ENCODE measurements at places on chromosomes 16 and 17.

DNA sequence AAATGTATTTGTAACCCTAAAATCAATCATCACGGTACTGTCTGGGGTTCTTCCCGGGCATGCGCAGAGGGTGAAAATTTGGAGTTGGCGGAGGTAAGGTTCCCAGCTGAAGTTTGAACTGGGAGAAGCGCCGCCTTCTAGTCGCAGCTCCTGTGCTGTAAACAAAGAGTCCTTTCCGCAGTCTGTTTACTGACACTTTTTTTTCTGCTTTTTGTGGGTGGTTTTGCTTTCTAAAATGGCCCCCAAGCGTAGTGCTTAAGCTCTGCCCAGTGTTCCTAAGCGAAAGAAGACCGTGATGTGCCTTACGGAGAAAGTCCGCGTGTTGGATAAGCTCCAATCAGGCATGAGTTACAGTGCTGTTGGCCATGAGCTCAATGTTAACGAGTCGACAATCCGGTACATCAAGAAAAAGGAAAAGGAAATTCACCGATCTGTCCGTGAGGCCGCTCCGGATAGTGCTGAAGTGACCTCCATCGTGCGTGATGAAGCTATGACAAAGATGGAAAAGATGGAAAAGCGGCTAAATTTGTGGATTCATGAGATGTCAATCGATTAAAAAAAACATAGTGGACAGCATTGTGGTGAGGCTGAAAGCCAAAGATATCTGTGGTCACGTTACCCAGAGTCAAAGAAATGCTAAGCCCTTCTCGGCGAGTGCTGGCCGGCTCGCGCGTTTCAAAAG is 570 bp upstream of the CFDP1 start:
- DNase-seq: peak; percentile 74

- peak; percentile 79 for DNase-seq
These were observed 14.5 kb downstream of the GLIS2 start for GRCh38 chr16:4330277-4330874.

- no peak for DNase-seq
These were observed 34.0 kb downstream of the CPNE2 start for GRCh38 chr16:57126411-57126810.

GRCh38 chr17:36089888-36090836 is at the start of gene CCL3:
Gene CCL3 (minus strand): TSS chr17:36090143. CDS start chr17:36090058, 85 bp downstream.
- peak; percentile 67 for DNase-seq

DNA sequence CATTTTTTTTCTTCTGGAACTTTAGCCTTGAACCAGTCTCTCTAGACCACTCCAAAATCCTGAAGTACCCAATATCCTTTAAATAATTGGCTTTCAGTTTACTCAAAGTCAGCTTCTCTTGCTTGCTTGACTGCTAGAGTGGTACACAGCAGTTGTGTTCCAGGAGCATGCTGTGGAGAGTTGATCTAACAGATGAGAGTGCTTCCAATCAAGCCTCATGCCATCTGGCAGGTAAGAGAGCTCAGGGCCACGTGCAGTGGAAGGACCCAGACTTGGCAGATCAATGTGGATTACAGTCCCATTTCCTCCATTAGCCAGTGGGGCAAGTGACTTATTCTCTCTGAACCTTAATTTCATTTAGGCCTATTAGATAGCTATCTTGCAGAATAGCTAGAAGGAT is 15.7 kb downstream of the CNEP1R1 start:
- no peak for DNase-seq

DNA sequence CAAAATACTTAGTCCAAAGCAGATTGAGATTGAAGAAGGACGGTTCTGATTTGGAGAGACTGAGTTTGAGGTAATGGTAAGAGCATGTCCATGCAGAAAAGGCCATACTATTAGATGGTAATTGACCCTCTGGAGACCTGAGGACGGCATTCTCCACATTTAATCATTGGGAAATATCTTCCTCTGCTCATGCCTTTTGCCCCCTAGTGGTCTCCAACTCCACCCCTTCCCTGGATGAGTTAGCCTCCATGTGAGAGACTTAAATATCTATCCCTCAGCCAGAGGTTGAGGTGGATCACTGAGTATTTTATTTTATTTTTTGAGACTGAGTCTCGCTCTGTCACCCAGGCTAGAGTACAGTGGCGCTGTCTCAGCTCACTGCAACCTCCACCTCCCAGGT is 10.4 kb upstream of the OR3A1 start:
- DNase-seq: no peak

GRCh38 chr16:81696166-81696960 is 82.7 kb upstream of the PLCG2 start:
- DNase-seq: no peak

DNA sequence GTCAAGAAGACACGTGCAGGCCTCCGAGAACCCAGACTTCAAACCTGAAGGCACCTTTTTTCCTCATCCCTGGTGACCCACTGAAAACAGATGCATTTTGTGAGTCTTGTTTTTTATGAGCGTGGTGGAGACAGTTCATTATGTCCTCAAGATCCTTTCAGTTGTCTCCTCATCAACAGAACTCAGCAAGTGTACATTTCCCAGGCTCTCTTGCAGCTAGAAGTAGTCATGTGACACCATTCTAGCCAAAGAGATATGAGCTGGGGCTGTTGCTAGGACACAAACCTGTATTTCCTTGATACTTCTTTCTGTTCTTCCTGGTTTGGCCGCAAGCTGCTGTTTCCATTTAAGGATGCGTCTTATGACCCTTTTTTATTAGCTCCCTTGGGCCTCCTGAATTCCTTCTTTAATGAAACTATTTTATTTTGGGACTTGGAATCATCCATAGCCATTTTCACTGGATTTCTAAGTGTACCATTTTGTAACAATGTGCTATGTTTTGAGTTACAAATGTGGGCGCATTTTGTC is 135.7 kb upstream of the FOXF1 start:
- no peak for DNase-seq

DNA sequence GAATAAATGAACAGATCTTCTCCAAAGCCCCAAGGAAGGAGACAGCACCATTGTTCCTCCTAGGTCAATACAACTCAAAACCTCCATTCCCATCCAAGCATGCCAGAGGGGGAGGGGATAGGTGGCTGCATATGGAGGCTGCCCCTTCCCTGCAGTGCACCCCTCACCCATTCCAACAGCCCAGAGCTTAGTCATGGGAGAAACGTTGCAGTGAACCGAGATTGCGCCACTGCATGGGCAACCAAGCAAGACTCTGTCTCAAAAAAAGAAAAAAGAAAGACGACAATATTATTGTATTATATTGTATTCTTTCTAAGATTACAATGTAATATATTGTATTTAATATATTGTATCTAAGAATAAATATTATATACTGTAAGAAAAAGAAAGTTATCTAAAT is 36.4 kb upstream of the CD300E start:
- no peak for DNase-seq

- no peak for DNase-seq
These were observed at the start of gene PRM1 for GRCh38 chr16:11280616-11281522. Gene PRM1 (minus strand): TSS chr16:11281330. CDS start chr16:11281238, 92 bp downstream.

GRCh38 chr17:48890086-48890485 is 2.5 kb upstream of the ATP5MC1 start:
- DNase-seq: no peak

- DNase-seq: no peak
These were observed 8.1 kb upstream of the IGF2BP1 start for GRCh38 chr17:48989100-48989499.

DNA sequence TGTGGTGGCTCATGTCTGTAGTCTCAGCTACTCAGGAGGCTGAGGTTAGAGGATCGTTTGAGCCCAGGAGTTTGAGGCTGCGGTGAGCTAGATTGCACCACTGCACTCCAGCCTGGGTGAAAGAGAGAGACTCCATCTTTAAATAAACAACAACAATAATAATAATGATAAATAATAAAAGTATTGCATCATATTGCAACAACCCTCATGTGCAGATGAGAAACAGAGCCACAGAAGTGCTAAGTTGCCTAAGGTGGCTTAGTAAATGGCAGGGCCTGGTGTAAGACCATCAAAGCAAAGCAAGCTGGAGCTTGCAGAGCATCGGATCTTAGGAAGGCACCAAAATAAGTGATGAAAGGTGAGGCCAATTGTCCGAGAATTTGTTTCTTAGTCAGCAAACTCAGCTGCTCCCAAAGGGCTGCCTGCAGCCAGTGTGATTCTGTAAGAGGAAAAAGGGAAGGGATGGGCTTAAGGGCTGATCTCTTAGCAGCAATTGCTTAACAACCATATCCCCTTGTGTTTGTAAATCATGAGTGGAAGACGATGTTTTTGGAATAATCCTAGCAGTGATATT is 45.3 kb upstream of the HS3ST3A1 start:
- no peak for DNase-seq

GRCh38 chr16:12336141-12336540 is 359.6 kb downstream of the SNX29 start:
- DNase-seq: no peak

DNA sequence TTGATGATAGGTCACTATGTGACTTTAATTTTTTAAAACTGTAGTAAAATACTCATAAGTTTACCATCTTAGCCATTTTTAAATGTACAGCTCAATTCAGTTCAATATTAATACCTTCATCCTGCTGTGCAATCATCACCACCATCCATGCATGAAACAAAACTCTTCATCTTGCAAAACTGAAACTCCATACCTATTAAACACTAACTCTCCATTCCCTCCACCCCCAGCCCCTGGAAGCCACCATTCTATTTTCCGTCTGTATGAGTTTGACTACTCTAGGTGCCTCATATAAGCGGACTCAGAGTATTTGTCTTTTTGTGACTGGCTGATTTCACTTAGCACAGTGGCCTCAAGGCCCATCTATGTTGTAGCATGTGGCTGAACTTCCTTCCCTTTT is 9.4 kb upstream of the CNEP1R1 start:
- no peak for DNase-seq

- DNase-seq: no peak
These were observed 11.8 kb downstream of the CYB5B start for GRCh38 chr16:69435977-69436820.

DNA sequence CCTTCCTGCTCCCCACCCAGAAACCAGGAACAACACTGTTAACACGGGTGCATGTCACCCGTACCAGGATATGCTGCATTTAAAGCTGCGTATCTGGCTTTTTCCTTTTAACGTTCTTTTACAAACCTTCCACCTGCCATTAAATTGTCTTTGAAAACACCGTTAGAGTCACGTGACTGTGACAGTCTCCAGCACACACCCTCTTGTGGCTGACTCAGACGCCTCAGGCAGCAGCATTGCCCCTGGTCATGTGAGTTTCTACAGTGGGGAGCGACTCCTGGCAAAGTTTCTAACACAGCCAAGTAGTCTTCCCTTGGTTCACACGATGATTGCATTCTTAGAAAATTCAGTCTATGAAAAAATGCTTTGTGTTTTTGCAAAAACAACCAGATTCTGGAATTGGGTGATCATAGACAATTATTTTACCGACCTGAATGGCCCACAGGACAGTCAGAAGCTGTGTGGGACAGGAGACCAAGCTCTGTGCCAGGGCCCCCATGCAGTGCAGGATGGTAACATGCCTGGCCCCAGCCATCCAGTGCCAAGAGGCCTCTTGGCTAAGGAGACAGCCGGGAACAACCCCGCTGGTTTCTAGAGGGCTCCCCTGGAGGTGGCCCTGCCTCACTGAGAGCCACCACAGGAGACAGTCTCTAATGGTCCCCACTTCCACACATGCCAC is 199.1 kb downstream of the KATNIP start:
- peak; percentile 82 for DNase-seq

DNA sequence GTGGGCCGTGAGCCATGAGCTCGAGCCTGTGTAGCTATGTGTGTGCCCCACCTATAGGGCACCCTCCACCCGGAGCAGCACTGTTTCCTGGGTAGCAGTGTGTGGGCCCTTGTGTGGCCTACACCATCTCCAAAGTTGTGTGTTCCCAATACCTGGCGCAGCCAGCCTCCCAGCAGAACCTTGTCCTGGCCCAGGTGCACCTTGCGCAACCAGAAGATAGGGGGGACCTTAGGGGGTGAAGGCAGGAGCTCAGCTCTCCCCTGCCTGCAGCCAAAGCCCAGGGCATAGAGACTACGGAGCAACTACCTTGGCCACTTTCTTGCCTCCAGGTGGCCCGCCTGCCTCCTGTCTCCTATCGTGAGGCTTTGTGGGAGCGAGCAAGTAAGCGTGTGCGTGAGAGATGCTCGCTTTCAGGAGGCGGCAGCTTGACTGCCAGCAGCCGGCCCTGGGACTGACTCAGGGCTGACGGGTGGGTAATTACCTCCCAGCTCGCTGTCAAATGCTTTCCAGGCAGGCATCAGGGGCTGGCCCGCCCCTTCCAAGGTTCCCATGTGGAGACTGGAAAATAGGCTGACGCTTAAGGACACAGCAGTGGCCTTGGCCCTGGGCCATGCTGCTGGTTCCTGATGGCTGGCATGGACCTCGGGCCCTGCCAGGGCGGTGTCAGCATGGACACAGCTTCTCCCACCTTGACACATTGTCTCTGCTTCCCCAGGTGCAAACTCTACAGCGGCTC is 19.0 kb downstream of the TRAF7 start:
- no peak for DNase-seq

DNA sequence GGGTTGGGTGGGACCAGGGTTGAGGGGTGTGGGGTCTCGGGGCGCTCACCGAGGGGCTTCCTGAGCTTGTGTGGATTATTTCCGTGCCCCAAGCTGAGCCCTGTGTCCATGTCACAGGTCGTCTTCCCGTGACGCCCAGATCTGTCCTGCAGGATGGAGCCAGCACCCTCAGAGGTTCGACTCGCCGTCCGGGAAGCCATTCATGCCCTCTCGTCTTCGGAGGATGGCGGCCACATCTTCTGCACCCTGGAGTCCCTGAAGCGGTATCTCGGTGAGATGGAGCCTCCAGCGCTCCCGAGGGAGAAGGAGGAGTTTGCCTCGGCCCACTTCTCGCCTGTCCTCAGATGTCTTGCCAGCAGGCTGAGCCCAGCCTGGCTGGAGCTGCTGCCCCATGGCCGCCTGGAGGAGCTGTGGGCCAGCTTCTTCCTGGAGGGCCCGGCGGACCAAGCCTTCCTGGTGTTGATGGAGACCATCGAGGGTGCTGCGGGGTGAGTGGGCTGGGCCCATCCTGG is 1.0 kb downstream of the TELO2 start:
- DNase-seq: peak; percentile 70

DNA sequence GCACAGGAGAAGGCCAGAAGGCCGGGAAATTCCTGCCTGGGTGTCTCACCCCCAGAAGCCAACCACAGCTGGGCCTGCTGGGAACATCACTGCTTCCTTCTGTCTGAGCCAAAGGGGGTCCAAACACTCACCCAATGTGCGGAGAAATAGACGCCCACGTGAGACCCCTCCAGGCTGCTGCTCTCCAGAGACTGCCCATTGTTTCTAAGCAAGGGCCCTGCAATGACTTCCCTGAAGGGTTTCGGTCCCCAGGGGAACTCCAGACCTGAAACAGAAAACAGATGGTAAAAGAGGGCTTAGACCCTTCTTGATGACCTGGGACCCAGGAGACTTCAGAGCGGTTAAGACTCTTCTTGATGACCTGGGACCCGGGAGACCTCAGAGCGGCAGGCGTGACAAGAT is 41.3 kb downstream of the MRM3 start:
- no peak for DNase-seq

Data from urothelium cell line (cell line).